ENCODE measurements at places on chromosomes 1 and 21. TPM values are rescaled to one million over a fixed set of nuclear protein-coding genes. Genes with fewer than 3 reads are reported as not detected.
A peak's percentile ranks its signal among the peaks of the same experiment; 100 is the strongest.

GRCh38 chr1:118110580-118110979, 74.4 kb downstream of the SPAG17 start:
- no peak for DNase-seq
- no peak overlapping the region for H3K4me3 ChIP-seq
- no peaks in the 10 kb centered on the region for H3K36me3 ChIP-seq

DNA sequence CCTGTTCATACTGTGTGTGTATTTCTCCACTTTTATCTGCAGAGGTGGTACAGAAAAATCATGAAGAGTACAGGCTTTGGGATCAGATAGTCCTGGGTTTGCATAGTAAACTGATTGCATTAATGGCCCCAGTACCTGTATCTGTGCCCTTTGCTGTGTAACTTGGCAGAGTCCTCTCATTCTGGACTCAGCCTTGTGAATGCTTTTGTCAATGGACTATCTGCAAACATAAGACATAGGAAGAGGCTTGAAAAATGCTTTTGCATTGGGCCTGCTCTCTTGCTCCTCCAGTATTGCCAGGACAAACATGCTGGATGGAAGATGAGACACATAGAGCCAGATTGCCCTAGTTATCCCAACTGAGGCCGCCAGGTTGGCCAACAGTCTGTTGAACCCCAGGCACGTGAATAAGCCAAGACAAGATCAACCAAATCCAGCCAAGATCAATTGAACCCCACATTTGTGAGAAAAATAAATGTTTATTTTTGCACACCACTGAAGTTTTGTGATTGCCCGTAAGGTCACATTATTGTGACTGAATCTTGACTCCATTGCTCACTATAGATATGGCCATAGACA, 37.2 kb downstream of the ADCY10 start:
- no peak overlapping the region for H3K27ac ChIP-seq
- H3K36me3 ChIP-seq: no peaks in the 10 kb centered on the region
- H3K4me3 ChIP-seq: no peak overlapping the region
- no peak for DNase-seq
- no peaks in the 10 kb centered on the region for H3K4me1 ChIP-seq
- H3K27me3 ChIP-seq: peaks cover 9% of the 10 kb centered on the region

DNA sequence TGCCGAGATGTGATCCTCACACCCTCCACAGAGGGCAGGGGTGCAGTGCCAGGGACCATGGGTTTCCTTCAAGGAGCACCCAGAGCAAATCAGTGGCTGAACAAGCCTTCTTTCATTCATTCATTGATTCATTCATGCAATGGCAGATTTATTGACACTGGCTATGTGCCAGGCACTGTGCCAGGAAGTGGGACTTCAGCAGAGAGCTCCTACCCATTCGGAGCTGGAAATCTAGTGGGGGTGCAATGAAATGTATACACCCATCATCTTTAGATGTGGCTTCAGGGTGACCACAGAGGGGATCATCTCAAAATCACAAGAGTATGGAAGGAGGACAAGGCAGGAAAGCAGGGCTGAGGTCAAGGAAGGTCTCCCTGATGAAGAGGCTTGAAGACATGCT, 18.9 kb downstream of the SLC6A9 start:
- no peak overlapping the region for H3K4me3 ChIP-seq
- H3K36me3 ChIP-seq: no peaks in the 10 kb centered on the region
- H3K27me3 ChIP-seq: peaks cover 12% of the 10 kb centered on the region
- H3K27ac ChIP-seq: peak overlapping the region; percentile 32
- peaks cover 5% of the 10 kb centered on the region for H3K4me1 ChIP-seq
- no peak for DNase-seq

DNA sequence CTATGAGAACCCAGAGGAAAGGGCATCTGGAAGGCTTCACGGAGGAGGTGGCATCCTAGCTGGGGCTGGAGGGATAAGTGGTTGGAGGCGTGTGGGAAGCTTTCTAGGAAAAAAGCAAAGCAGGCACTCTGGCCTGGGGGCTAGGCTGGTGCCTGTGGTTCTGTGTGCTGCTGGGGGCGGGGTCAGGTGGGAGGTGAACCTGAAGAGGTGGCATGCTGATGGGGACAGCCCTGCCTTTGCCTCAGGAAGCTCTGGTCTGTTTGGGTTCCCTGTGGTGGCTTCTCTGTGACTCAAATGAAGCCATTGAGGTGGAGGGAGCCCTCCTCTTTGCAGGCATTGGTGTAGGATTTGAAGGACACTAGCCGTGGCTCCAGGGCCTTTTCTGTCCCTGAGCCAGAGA, 221.6 kb upstream of the POU3F1 start:
- H3K4me1 ChIP-seq: no peaks in the 10 kb centered on the region
- H3K4me3 ChIP-seq: no peak overlapping the region
- no peak for DNase-seq
- H3K27me3 ChIP-seq: peaks cover 79% of the 10 kb centered on the region
- no peaks in the 10 kb centered on the region for H3K36me3 ChIP-seq

The SLC45A3 gene
- total RNA-seq: 1.7 TPM

GRCh38 chr1:79588719-79589118, 582.2 kb upstream of the ADGRL4 start:
- no peak overlapping the region for H3K4me3 ChIP-seq
- H3K27me3 ChIP-seq: no peaks in the 10 kb centered on the region
- DNase-seq: no peak
- no peak overlapping the region for H3K27ac ChIP-seq
- H3K36me3 ChIP-seq: no peaks in the 10 kb centered on the region

GRCh38 chr1:47183308-47184089, 6.3 kb downstream of the PDZK1IP1 start:
- peaks cover 54% of the 10 kb centered on the region for H3K27me3 ChIP-seq
- no peak overlapping the region for H3K27ac ChIP-seq
- DNase-seq: no peak
- H3K36me3 ChIP-seq: peaks cover 10% of the 10 kb centered on the region

The FAAH gene
- 6.5 TPM for total RNA-seq

GRCh38 chr1:231774719-231775335, 148.2 kb downstream of the DISC1 start:
- no peak overlapping the region for H3K4me3 ChIP-seq
- H3K27me3 ChIP-seq: no peaks in the 10 kb centered on the region
- peak overlapping the region; percentile 2 for H3K27ac ChIP-seq
- H3K36me3 ChIP-seq: peaks cover 12% of the 10 kb centered on the region
- DNase-seq: no peak
- H3K4me1 ChIP-seq: peaks cover 2% of the 10 kb centered on the region

The ETV3L gene
- not detected for total RNA-seq

GRCh38 chr21:42389449-42389835, 6.4 kb downstream of the TMPRSS3 start:
- H3K27ac ChIP-seq: peak overlapping the region; percentile 92
- H3K27me3 ChIP-seq: no peaks in the 10 kb centered on the region
- peak overlapping the region; percentile 83 for H3K4me3 ChIP-seq
- peaks cover 47% of the 10 kb centered on the region for H3K4me1 ChIP-seq
- DNase-seq: no peak

- no peaks in the 10 kb centered on the region for H3K4me1 ChIP-seq
- no peak overlapping the region for H3K4me3 ChIP-seq
- no peaks in the 10 kb centered on the region for H3K36me3 ChIP-seq
- no peak overlapping the region for H3K27ac ChIP-seq
These were observed 35.6 kb upstream of the USH2A start for GRCh38 chr1:216458812-216459211.

The PCBP3 gene
- 0.91 TPM for total RNA-seq

GRCh38 chr21:44085491-44086321, 21.5 kb upstream of the PWP2 start:
- peak overlapping the region; percentile 98 for H3K27ac ChIP-seq
- DNase-seq: no peak
- H3K4me3 ChIP-seq: peak overlapping the region; percentile 82
- H3K36me3 ChIP-seq: peaks cover 13% of the 10 kb centered on the region
- H3K4me1 ChIP-seq: peaks cover 74% of the 10 kb centered on the region

DNA sequence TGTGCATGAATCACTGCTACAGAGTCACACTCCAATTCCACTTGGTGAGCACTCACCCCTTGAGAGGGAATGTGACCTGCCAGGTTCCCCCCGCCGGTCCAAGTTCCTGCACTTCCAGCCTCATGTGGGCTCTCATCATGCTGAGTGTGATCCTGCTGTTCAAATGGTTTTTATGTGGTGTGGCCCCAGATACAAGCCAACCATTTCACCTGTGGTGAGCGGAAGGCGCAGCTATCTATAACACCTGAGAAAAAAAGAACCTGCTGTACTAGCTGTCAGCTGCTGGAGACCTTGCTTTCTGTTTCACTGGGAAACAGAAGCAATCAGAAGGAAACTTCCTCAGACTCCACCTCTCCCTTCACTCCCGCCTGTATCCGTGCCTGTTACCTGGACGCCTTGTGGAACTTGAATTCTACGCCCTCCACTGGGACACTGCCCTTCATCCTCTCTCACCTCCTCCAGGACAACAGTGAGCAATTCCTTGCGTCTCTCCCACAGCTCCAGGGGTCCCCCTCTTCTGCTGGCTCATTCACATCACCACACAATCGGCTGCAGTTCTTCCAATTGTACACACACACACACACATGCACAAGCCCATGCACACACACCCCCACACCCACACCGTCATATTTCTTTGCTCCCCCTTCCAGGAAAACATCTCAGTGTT, 64.4 kb upstream of the RPL11 start:
- H3K27ac ChIP-seq: peak overlapping the region; percentile 96
- H3K4me3 ChIP-seq: peak overlapping the region; percentile 99
- H3K27me3 ChIP-seq: no peaks in the 10 kb centered on the region
- H3K36me3 ChIP-seq: peaks cover 10% of the 10 kb centered on the region
- H3K4me1 ChIP-seq: peaks cover 33% of the 10 kb centered on the region

DNA sequence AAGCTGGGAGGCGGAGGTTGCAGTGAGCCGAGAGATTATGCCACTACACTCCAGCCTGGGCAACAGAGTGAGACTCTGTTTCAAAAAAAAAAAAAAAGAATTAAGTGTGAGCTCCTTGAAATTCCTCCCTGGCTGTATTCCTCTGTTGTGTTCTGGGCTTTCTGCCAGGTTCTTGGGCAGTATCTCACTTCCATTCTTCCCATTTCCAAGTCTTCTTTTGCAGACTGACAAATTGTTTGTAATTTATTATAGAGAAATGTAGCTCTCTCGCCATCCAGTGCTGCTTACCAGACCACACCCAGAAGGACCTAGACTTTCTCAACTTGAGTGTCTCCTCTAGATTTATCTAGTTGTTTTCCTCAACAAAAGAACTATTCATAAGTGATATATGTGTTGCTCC, 105.0 kb upstream of the ADGRL2 start:
- no peak overlapping the region for H3K27ac ChIP-seq
- DNase-seq: no peak
- H3K27me3 ChIP-seq: no peaks in the 10 kb centered on the region
- no peaks in the 10 kb centered on the region for H3K4me1 ChIP-seq
- no peak overlapping the region for H3K4me3 ChIP-seq

GRCh38 chr1:113732802-113733201, 26.5 kb downstream of the PHTF1 start:
- H3K36me3 ChIP-seq: peaks cover 11% of the 10 kb centered on the region
- no peak for DNase-seq
- peaks cover 5% of the 10 kb centered on the region for H3K4me1 ChIP-seq
- no peaks in the 10 kb centered on the region for H3K27me3 ChIP-seq
- H3K4me3 ChIP-seq: no peak overlapping the region

GRCh38 chr1:70764747-70765146, 282.9 kb downstream of the PTGER3 start:
- H3K4me1 ChIP-seq: no peaks in the 10 kb centered on the region
- no peaks in the 10 kb centered on the region for H3K27me3 ChIP-seq
- no peak overlapping the region for H3K4me3 ChIP-seq
- no peak for DNase-seq
- H3K36me3 ChIP-seq: no peaks in the 10 kb centered on the region
- H3K27ac ChIP-seq: no peak overlapping the region

The GPR153 gene
- 0.23 TPM for total RNA-seq

- no peak overlapping the region for H3K27ac ChIP-seq
- H3K4me1 ChIP-seq: no peaks in the 10 kb centered on the region
- peaks cover 3% of the 10 kb centered on the region for H3K36me3 ChIP-seq
- H3K27me3 ChIP-seq: peaks cover 61% of the 10 kb centered on the region
These were observed 1.2 kb upstream of the LELP1 start for GRCh38 chr1:153202006-153202405.

DNA sequence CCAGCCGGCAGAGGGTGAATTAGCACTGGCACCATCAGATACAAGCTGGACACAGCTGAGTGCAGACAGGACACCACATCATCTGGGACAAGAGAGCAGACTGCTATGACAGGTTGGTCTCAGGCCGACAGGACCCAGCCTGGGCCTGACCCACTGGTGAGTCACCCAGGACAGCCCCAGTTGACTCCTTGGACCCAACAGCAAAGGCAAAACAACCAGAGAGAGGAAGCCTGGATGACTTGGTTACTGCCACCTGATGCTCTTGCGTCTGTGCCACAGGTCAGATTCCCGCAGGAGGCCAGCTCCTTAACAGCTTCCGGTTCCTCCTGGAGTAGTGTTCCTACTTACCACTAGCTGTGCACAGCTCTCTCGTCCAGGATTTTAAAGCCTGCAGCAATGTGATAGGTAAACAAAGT, 18.5 kb downstream of the CCN1 start:
- no peak for DNase-seq
- no peaks in the 10 kb centered on the region for H3K4me1 ChIP-seq
- H3K27me3 ChIP-seq: no peaks in the 10 kb centered on the region
- no peak overlapping the region for H3K27ac ChIP-seq
- no peak overlapping the region for H3K4me3 ChIP-seq

GRCh38 chr1:98387701-98388100, 273.8 kb upstream of the SNX7 start:
- H3K27me3 ChIP-seq: no peaks in the 10 kb centered on the region
- peaks cover under 1% of the 10 kb centered on the region for H3K36me3 ChIP-seq
- DNase-seq: no peak
- H3K4me3 ChIP-seq: peak overlapping the region; percentile 67
- H3K27ac ChIP-seq: peak overlapping the region; percentile 54
- peaks cover 15% of the 10 kb centered on the region for H3K4me1 ChIP-seq

The BLACAT1 gene
- 0.10 TPM for total RNA-seq

GRCh38 chr1:17704176-17704575, 51.0 kb upstream of the ACTL8 start:
- H3K27ac ChIP-seq: no peak overlapping the region
- H3K36me3 ChIP-seq: no peaks in the 10 kb centered on the region
- H3K4me3 ChIP-seq: no peak overlapping the region

GRCh38 chr1:111454859-111455641, 5.8 kb downstream of the ATP5PB start:
- H3K4me1 ChIP-seq: peaks cover 51% of the 10 kb centered on the region
- no peaks in the 10 kb centered on the region for H3K27me3 ChIP-seq
- no peak for DNase-seq
- H3K27ac ChIP-seq: peak overlapping the region; percentile 49

DNA sequence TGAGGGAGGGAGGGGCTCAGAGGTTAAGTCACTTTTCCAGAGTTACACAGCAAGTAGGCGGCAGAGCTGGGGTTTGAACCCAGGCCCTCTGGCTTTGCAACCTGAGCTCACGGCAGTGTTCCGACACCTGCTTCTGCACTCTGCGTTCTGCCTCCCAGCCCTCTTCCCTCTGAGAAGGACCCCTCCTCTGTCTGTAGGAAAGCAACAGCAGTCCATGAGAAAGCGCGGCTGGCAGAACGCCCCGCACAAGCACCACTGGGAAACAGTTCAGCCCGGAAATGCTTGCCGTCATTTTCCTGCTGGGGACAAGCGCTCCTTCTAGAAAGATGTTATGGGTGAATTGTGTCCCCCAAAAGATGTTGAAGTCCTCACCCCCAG, 241.1 kb downstream of the NPHP4 start:
- DNase-seq: no peak
- no peak overlapping the region for H3K27ac ChIP-seq
- peaks cover 3% of the 10 kb centered on the region for H3K36me3 ChIP-seq
- peaks cover 3% of the 10 kb centered on the region for H3K4me1 ChIP-seq

- peaks cover 12% of the 10 kb centered on the region for H3K27me3 ChIP-seq
- no peak overlapping the region for H3K27ac ChIP-seq
- no peak for DNase-seq
- no peaks in the 10 kb centered on the region for H3K4me1 ChIP-seq
- H3K4me3 ChIP-seq: no peak overlapping the region
- no peaks in the 10 kb centered on the region for H3K36me3 ChIP-seq
These were observed 6.2 kb upstream of the MIXL1 start for GRCh38 chr1:226217273-226217672.

GRCh38 chr1:39149509-39149908, 55.0 kb upstream of the MACF1 start:
- H3K27ac ChIP-seq: no peak overlapping the region
- peaks cover 22% of the 10 kb centered on the region for H3K4me1 ChIP-seq
- peaks cover 5% of the 10 kb centered on the region for H3K36me3 ChIP-seq
- DNase-seq: no peak

All from T-helper 17 cell (primary cell).